ENCODE measurements at places on chromosomes 12 and 14.

- DNase-seq, result no peak
These were observed 56.3 kb downstream of the TMEM121 start for GRCh38 chr14:105582639-105583038.

GRCh38 chr14:92997343-92998061 is 74.6 kb downstream of the CHGA start:
- DNase-seq, result no peak

DNA sequence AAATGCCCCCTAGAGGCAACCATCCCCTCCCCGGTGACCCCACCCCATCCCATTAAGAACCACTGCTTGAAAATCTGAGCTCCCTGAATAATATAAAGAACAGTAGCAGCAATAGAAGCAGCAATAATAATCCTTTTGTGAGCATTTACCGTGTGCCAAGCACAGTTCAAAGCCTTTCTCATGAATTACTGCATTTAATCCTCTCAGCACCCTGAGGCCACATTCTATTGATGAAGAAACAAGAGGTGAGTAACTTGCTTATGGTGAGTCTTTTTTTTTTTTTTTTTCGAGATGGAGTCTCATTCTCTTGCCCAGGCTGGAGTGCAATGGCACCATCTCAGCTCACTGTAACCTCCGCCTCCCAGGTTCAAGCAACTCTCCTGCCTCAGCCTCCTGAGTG is 65.0 kb downstream of the KCNK10 start:
- no peak for DNase-seq

- DNase-seq, result no peak
These were observed 4.3 kb upstream of the PPP2R5C start for GRCh38 chr14:101757064-101757838.

GRCh38 chr14:76696361-76696760 is 64.9 kb upstream of the VASH1 start:
- no peak for DNase-seq

GRCh38 chr14:59849411-59850130 is 21.0 kb downstream of the RTN1 start:
- no peak for DNase-seq

DNA sequence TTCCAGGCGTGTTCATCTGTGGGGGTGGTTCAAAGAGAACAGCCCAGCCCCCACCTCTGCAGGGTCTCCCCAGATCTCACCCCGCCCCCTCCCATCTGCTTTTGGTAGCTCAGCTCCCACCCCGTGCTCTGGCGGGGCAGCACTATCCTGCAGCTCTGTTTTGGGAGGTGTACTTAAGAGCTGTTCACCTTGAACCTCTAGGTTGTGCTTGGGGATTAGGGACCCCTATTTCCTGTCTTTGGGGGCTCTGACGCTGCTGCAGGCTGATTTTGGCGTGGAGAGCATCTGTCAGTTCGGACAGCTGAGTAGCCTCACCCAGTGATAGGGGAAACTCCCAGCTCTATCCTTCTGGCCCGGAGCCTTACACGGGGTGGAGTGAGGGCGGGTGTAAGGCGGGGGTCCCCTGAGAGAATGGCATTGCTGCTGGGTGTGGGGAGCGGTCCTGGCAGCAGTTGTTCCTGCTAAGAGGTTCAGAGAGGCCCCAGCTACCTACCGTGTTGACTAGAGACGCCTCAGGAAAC is 765 bp downstream of the TMEM120B start:
- DNase-seq, result no peak

GRCh38 chr14:30971586-30971985 is 53.9 kb upstream of the AP4S1 start:
- no peak for DNase-seq

DNA sequence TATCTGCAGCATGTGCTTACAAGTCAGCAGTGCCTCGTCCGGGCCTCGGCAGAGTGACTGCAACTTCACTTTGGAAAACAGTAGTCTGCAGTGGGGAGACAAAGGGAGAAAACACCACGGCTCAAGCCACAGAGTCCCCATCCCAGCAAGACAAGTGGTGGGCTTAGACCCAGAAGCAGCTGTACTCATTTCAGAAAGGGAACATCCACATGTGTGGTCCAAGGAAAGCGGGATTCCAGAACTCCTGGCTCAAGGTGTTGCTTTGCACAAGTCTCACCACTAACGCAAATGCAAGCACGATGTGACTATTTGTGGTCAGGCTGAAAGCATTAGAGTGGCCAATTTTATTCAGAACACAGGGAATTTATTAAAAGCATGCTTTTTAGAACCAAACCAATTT is 198.3 kb downstream of the TTC7B start:
- no peak for DNase-seq

GRCh38 chr14:21867541-21867940 is 193.9 kb upstream of the OR4E1 start:
- no peak for DNase-seq

- DNase-seq, result no peak
These were observed 14.7 kb downstream of the SERPINA1 start for GRCh38 chr14:94373708-94374107.

DNA sequence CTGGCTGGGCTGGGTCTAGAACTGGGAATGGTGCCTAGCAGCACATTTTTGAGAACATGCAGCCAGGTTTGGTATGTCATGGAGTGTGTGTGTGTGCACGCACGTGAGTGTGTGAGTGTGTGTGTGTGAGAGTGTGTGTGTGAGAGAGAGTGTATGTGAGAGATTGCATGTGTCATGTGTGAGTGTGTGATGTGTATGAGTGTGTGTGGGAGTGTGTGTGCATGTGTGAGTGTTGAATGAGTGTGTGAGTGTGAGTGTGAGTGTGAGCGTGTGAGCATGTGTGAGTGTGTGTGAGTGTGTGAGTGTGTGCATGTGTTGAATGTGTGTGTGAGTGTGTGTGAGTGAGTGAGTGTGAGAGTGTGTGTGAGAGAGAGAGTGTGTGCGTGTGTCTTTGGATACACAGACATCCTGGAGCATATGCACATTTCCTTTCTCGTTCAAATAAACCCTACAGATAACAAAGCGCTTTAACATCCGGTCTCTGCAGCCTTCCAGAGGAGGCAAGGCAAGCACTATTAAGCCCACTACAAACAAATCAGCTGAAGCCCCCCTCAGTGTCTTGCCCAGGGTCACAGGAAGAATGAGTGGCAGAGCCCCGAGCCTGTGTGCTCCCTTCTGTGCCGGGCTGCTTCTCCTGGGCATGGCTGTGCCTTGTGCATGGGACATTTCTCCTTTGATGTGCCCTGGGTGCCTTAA is 108.7 kb upstream of the ETV6 start:
- DNase-seq, result no peak

DNA sequence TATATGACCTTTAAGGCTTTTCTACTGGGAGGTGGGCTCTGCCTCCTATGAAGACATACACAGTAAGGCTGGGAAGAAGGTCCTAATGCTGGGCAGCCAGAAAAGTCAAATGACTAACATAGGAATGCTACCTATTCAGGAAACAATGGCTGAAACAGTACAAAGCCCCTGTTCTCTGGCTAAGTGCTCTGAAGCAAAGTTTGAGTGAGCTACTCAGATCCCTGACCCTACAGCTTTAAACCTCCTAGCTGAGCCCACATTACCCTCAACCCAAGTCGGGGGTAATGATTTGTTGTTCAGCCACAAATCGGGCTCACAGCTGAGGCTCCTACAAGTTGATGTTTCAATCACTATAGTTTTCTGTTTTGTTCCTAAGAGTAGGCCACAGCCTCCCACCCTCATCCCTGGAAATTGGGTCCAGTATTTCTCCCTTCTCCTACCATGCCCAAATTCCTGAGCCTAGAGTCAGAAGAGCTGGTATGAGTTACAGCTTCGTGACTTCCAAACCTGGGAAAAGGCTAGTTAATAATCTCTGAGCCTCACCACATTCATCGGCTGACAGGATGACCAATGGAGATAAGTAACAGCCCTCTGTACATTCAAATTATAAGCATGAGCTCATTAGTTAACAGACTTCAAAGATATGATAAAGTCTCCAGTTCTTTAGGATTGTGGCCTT is 46.5 kb downstream of the BTBD7 start:
- no peak for DNase-seq

DNA sequence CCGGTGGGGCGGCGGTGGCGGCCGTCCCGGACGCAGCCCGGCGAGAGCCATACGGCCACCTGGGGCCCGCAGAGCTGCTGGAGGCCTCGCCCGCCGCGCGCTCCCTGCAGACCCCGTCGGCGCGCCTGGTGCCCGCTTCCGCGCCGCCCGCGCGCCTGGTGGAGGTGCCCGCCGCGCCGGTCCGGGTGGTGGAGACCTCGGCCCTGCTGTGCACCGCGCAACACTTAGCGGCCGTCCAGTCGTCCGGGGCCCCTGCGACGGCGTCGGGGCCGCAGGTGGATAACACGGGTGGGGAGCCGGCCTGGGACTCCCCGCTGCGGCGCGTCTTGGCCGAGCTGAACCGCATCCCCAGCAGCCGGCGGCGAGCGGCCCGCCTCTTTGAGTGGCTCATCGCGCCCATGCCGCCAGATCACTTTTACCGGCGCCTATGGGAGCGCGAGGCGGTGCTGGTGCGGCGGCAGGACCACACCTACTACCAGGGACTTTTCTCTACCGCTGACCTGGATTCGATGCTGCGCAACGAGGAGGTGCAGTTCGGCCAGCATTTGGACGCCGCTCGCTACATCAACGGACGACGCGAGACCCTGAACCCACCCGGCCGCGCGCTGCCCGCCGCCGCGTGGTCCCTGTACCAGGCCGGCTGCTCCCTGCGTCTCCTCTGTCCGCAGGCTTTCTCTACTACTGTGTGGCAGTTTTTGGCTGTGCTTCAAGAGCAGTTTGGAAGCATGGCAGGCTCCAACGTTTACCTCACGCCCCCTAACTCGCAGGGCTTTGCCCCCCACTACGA is 716 bp downstream of the RIOX1 start:
- peak; percentile 5 for DNase-seq

DNA sequence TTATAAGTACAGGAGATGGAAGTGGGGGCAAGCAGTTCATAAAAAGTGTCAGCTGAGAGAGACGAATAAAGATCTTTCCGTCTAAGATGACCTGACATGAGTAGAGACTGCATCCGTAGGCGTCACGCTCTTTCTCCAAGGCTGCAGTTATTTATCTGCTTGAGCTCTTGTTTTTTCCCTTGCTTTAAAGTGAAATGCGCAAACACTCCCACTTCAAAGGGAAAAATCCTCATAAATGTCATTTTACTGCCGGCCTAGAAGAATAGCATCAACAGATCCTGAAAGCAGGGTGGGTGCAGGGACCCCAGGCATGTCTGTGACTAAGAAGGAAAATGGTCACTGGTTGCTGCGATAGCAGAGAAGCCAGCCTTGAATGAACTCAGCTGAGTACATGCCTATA is 647.4 kb downstream of the MED13L start:
- DNase-seq, result no peak

DNA sequence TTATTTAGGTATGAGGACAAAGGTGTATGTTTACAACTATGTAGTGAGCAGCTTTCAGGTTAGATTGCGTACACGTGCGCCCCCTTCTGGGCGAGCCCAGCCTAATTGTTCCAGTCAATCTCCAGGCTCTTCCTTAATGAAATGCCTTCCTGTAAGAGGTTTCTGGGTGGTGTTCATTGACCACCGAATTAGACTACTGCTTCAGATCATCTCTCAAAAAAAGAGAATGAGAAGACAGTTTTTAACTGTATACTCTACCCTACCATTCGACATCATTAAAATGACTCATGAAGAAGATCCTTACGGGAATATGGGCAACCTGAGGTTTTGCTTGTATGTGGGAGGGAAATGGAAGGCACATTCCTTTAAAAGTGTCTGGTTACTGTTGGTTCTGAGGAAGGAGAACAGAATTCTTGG is 2.1 kb downstream of the LUM start:
- no peak for DNase-seq

DNA sequence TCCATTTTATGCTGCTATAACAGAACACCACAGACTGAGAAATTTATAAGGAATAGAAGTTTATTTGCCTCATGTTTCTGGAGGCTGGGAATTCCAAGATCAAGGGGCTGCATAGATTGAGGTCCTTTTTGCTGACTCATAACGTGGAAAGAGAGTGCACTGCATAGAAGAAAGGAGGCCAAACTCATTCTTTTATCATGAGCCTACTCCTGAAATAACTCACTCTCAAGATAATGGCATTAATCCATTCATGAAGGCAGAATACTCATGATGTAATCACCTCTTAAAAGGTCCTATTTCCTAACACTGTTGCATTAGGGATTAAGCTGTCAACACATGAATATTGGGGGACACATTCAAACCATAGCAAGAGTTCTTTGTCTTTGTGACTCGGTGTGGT is 60.0 kb upstream of the FBXO33 start:
- no peak for DNase-seq

DNA sequence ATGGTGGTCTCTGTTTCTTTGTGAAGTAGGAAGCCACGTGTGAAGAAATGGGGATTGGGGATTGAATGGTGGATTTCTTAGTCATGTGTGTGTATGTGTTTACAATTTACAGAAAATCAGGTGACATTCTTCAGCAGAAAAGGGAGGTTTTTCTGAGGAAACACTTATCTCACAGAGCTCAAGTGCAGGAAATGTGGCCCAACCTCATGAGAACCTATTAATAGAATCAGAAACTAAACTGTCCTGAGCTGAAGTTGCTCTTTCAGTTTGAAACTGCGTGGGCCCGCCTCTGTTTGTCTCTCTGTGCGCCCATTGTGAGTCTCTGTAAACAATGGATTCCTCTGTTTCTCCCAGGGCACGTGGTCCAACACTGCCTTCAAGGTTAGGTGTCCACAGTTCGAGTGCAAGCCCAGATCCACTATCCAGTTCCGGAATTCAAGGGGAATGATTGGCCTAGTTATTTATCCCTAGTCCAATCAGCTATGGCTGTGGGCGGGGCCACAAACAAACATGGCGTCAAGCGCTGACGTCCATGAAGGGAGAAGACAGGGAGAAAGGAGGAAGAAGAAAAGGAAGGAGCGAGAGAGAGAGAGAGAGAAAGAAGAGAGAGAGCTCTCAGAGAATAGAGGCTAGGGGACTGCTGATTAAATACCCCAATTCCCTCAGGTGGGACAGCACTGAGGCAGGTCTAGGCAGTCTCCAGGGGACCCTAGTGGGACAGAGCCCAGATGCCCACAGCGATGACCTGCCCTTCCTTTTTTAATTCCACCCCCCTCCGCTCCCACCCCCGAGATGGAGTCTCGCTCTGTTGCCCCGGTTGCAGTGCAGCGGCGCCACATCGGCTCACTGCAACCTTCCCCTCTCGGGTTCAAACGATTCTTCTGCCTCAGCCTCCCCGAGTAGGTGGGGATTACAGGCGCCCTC is 31.4 kb upstream of the C12orf76 start:
- no peak for DNase-seq

DNA sequence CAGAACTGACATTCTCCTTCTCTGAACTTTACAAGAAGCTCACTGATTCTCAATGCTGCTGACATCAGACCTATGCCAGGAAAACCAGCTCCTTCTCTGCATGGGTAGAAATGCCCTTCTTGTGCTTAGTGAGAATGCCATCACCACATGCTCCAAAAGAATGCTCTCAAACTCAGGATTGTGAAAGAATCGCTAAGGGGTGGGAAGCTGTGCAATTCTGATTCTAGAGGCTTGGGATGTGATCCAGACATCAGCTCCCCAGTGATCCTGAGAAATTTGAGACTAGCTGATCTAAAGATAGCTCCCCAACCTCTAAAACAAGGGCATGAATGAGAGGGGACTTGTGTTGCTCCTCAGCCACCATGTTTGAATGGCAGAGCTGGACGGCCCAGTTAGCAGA is 113.2 kb downstream of the DPF3 start:
- DNase-seq, result no peak

- no peak for DNase-seq
These were observed 62.3 kb downstream of the SINHCAF start for GRCh38 chr12:31263661-31264060.

Data from NCI-H446 treated with DMSO at 0.1 percent for 48 hours (cell line).